ENCODE measurements at places on chromosomes 1 and 21. TPM values are rescaled to one million over a fixed set of nuclear protein-coding genes. Genes with fewer than 3 reads are reported as not detected.

- no peak for DNase-seq
These were observed 1035.7 kb downstream of the ADGRL2 start for GRCh38 chr1:82836213-82836972.

OR2T35 gene
- total RNA-seq, result not detected

FAM89A gene
- total RNA-seq, result 20.7 TPM

- no peak for DNase-seq
These were observed 30.5 kb downstream of the HEYL start for GRCh38 chr1:39608921-39609320.

DNA sequence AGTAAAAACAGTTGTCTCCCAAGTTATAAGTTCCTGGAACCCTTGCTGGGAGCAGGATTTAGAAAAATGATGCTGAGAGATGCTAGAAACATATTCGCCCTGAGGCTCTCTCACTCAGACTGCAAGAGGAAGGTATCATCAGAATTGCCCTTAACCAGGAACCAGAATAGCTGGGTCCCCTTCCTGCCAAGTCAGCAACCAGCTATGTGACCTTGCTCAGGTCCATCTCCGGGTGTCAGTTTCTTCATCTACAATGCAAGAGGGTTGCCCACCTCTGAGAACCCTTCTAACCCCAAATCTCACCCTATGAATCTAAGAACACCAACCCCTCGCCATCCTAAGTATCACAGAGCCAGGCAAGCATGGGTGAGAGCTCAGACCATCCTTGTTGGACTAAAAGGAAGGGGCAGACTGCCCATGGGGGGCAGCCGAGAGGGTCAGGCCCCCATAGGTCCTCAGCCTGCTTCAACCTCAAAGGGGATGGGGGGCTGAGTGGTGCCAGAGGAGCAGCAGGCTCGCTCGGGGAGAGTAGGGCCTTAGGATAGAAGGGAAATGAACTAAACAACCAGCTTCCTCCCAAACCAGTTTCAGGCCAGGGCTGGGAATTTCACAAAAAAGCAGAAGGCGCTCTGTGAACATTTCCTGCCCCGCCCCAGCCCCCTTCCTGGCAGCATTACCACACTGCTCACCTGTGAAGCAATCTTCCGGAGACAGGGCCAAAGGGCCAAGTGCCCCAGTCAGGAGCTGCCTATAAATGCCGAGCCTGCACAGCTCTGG, 390 bp upstream of the S100A9 start:
- no peak for DNase-seq
